Cerebellar nuclear complex (tissue), 1 donor: ENCODE measurements at places on chromosomes 4 and X.

GRCh38 chr4:42871671-42872290 is 20.7 kb upstream of the GRXCR1 start:
- DNase-seq, result no peak

DNA sequence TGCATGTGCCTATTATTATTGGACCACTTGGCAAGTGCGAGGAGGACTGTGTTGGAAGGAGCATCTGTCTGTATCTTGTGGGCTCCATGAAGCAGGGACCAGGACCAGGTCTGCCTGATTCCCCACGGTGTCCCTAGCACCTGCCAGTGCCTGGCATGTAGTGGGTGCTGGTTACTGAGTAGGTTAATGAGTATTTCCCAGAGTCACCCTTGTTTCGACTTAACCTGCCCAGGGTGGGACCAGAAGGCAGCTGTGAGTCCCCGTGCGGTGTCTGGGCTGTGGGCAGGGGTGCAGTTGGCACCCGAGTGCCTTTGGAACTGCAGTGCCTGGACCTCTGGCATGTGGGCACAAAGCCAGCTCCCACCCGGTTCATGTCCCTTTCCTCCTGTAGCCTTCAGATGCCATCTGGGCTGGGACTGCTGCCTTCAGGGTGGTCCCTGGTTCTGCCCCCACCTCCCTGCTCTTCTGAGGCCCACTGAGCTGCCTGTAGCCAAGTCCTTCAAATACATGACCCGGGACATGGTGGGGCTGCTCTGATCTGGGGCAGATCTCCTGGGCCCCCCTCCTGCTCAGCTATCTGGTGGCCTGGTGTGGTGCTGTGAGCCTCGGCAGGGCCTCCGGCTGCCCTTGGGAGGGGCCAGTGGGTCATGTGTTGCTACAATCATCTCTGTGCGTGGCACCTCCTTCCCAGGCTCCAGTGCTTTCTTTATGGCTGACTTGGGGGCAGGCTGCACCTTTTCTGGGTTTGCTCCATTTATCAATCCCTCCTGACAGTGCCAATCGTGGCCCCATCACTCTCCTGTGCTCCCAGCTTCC is 53.0 kb upstream of the SORCS2 start:
- no peak for DNase-seq

DNA sequence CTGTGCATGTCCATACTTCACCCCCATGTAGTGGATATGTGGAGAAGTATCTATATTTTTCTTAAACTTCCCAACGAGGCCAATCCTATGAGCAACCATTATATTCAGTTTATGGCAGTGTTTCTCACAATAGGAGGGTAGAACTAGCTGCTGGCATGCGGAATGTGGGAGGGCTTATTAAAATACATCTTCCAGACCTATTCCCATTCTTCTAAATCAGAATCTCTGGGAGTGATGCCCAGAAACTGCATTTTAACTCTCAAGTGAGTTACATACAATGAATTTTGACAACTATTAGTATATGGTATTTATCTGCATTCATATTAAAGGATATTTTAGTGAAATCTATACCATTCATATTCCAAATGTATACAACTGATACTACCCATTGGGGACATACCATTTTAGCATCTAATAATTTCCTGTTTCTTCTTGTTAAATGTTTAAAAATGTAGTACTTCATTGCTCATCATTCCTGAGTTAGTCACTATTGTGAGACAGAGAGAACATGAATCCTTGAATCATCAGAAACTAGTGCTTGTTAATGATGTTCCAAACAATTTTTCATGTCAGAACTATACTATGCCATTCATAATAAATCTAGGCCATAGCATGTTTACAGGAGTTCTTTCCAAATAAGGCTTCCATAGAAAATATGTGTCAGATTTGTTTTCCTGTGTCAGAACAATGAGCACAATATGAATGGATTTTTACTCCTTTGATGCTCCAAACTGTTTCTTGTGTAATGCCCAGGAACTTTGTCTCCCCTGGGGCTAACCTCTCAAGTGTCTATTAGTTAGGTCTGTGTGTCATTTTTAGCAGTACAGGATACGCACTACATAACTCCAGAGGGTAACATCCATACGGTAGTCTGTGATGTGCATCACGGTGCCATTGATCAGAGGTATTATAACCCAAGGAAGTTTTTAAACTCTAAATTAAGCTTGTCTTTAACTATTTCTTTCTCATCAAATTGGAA is 198.8 kb upstream of the BMP3 start:
- no peak for DNase-seq

DNA sequence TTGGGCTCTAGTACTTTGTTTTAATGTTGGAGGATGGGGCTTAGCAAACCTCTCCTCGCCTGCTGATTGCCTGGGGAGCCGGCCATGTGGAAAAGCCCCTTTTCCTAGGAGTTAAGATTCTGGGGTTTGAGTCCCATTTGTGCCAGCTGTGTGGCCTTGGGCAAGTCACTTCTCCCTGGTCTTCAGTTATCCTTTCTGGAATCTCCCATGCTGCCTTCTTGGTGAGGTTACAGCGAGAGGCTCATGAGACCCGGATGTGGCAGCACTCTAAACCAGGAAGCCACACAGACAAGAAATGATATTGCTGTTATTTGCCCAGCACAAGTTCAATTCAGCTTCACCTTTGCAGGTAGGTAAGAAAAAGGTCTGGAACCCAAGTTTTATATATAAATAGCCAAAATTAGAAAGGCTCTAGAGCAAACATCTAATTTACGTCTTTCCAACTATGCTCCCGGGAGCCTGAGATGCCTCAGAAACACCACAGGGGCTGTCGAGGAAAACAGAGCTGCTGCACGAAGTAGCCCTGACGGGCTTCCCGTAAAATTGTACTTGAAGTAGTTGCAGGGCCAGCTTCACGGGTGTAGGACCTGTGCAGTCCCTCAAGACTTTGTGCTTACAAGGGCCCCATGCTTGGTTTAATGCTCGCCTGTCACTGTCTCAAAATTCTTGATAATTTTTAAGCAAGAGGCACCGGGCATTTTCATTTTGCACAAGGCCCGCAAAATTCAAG is 8.3 kb upstream of the SASH3 start:
- no peak for DNase-seq

DNA sequence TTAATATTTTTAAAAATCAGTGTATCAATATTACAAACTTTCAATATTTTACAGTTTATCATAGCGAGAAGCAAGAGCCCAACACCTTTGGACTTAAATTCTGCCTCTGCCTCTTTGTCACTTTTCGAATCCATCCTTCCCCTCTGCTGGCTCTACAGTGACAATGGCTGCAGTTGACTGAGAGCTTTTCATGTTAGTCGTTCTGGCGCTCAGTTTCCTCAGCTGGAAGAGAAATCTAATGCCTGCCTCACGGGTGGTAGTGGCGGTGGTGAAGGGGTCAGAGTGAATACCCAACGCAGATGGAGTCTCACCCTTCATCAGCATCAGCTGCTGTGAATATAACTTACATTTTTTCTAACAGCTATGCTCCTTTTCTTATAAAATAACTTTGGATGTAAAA is 144.8 kb downstream of the NWD2 start:
- DNase-seq, result no peak

DNA sequence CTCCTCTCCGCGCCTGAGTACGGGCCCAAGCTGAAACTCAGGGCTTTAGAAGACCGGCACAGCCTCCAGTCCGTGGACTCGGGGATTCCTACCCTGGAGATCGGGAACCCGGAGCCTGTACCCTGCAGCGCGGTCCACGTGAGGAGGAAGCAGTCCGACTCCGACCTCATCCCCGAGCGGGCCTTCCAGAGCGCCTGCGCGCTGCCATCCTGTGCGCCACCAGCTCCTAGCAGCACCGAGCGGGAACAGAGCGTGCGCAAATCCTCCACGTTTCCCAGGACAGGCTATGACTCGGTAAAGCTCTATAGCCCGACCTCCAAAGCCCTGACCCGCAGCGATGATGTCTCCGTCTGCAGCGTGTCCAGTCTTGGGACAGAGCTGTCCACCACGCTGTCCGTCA is 13.9 kb downstream of the TBC1D14 start:
- no peak for DNase-seq

- DNase-seq, result no peak
These were observed 159.8 kb upstream of the KIT start for GRCh38 chr4:54497947-54498346.
